NCI-H187 (cell line): ENCODE measurements at places on chromosomes 1 and 21.

DNA sequence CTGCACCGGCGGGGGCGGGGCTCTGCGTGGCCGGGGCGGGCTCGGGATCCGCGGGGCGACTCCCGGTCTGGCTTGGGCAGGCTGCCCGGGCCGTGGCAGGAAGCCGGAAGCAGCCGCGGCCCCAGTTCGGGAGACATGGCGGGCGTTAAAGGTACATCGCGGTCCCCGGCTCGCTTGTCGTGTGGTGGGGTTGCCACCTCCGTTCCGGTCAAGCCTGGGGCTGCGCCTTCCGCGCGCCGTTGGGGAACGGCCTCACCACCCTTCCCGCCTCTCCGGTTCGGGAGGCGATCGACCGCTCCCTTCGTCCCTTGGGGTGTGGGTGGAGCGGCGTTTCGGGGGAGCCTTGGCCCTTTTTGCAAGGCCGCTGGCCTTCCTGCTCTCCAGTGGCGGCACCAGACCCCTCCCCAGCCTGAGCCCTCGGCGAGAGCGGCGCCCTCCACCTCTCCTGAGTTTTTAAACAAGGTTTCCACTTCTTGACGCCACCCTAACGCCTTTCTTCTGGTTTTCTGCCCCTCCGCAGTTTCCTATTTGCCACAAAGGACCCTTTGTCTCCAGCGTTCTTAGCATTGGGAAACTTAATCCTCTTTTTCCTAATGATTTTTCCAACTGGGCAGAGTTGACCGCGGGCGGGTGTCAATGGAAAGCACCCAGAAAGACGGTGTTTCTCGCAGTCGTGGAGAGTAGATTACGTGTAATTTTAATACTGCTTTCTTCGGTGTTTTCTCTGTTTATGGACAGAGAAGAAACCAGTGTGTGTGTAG is at the start of the genes LEPR and LEPROT:
Gene LEPR, plus strand, starts transcription at position 79 of the 761 bp plus-strand sequence. CDS start 144,898 bp downstream, outside the sequence.
Gene LEPROT, plus strand, starts transcription at position 79 of the 761 bp plus-strand sequence. Its CDS starts 57 bp downstream, at position 136.
- DNase-seq, result peak; percentile 95

- DNase-seq, result no peak
Observed at GRCh38 chr1:71593523-71593922, 512.7 kb upstream of the ZRANB2 start.

DNA sequence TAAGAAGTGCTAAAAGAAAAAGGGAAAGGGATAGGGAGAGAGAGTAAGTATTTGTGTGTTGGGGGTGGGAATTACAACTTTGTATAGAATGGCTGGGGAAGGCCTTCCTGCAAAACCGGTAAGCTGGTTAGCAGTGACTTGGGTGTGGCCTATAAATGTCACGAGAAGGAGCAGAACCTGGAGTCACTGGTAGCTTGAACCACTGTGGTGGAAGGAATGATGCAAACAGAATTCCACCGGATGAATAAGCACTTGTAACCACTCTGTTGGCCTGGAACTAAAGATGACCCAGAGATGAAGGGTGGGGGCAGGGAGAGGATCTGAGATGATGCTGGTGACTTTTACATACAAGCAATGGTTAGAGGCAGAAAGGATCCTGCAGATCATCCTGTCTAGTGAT is 8.9 kb downstream of the XKR8 start:
- no peak for DNase-seq

DNA sequence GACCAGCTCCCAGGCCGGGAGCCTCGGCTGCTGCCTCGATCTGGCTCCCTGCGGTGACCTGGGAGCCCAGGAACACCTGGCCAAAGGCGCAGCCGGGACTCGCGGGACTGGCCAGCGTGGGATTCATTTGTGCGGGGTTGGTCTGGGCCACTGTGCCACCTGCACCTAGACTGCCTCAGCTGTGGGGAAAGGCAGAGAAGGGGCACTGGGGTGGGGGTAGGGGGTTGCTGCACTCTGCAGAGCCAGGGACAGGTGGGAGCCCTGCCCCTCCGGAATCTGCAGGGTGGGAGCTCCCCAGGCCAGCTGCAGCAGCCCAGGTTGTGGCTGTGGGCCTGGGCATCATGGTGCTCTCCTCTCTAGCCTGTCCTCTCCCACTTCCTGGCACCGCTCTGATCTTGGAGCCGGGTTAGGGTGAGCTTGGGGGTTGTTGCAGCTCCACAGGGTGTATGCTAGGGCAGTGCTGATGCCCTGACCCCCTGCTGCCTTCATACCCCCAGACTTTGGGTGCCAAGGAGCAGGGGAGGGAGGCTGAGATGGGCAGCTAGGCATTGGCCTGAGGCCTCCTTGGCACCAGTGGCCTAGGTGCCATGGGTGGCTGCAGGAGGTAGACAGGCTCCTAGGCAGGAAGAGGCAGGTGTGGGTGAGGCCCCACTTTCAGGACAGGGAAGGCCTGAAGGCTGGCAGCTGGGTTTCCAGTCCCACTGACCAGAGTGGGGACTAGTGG is 57.5 kb upstream of the ETV3 start:
- DNase-seq, result no peak

DNA sequence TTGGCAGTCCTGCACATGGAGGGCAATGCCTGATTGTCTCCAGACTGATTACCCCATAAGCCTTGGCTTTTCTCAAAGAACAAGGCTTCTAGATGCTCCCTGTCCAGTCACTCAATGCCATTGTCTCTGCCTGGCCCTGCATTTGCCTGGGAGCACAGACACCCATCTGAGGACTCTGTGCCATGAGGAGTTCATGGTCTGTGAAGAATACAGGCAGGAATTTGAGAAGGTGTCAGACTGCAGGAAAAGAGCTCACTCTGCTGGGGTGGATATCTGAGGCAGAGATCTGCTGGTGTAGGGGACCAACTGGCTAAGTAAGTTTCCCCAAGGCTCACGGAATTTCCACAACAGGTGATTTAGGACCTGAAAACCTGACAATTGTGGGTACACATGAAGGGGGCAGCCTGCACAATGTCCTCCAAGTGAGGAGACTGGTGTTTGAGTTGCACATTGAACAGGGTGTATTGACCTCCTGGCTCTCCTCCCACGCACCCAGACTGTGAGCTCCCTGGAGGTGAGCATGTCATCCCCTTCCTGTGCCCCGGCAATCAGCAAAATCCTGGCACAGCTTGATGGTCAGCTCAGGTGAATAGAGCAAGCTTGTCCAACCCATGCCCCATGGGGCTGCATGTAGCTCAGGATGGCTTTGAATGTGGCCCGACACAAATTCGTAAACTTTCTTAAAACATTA is 829 bp downstream of the CYP4A22 start:
- DNase-seq, result no peak

GRCh38 chr21:36705679-36706481 is 7.0 kb downstream of the SIM2 start:
- DNase-seq, result no peak

GRCh38 chr1:112676543-112676942 is 2.1 kb downstream of the MOV10 start:
- no peak for DNase-seq

DNA sequence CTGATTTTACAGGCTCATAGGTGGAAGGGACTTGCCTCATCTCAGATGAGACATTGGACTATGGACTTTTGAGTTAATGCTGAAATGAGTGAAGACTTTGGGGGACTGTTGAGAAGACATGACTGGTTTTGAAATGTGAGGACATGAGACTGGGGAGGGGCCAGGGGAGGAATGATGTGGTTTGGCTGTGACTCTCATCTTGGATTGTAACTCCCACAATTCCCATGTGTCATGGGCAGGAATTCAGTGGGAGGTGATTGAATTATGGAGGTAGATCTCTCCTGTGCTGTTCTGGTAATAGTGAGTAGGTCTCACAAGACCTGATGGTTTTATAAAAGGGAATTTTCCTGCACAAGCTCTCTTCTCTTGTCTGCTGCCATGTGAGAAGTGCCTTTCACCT is 20.8 kb downstream of the SCYL3 start:
- DNase-seq, result no peak

DNA sequence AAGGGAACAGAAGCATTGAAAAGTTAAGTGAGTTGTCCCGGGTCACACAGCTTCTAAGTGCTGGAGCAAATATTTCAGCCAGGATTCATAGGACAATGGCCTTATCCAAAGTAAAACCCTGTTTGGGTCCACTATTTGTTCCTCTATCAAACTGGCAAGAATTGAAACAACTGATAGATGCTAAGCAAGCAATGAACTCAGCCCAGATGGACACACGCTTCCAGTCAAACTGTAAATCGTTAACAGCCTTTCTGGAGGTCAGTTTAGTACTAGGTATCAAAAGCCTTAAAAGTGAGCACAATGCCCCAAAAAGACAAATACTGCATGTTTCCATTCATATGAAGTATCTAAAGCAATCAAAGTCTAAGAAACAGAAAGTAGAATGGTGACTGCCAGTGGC is 779 bp upstream of the SVBP start:
- DNase-seq, result no peak

DNA sequence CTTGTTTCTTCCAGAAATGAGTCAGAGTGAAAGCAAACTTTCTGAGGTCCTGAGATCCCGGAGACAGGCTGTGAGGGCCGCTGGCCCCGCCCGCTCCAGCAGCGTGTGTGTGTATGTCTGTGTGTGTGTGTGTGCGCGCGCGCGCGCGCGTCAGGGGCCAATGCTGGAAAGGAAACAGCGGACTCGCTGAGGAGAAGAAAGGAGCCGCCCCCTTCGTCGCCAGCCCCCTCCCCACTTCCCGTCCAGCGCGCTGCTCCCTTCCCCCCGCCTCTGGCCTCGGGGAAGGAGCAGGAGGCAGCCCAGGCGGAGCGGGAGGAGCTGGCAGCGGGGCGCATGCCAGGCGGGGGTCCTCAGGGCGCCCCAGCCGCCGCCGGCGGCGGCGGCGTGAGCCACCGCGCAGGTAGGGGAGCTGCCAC is at the start of gene DISC1:
Gene DISC1, plus strand, starts transcription at position 256 of the 416 bp plus-strand sequence. Its CDS starts 78 bp downstream, at position 334.
- DNase-seq, result no peak

- DNase-seq, result no peak
Observed at GRCh38 chr1:9845914-9846313, 22.1 kb upstream of the CLSTN1 start.

DNA sequence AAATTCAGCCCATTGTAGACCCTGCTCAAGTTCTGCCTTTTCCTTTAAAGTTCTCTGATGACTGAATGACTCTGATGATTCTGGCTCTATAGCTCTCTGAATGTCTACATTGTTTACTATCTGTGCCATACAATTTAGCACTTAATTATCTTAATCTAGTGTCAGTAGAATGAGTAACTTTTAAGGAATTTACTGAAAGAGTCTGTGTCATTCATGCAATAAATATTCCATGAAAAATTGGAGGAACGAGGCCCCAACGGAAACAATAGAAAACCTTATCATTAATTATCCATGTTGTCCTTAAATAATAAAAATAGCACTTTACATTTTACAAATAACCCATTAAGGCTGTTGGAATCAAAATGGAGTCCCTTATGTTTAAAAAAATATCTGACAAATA is 77.8 kb downstream of the SLC44A5 start:
- DNase-seq, result no peak

DNA sequence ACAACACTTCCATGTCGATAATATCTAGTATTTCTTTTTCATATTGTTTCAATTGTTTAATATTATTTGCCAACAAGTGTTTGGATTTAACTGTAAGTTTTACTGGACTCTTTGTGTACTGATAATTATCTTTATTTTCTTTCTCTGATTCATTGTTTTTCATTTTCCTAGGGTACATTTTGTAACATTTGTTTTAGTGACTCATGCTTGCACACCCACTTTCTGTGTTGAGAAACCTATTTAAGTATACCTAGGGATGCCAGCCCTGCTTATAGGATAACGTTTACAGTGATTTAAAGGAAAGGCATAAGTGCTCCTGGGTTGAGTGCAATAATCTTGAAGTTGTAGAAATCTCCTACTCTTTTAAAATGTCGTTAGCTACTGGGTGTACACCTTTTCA is 1386.0 kb upstream of the ADGRL4 start:
- DNase-seq, result no peak

DNA sequence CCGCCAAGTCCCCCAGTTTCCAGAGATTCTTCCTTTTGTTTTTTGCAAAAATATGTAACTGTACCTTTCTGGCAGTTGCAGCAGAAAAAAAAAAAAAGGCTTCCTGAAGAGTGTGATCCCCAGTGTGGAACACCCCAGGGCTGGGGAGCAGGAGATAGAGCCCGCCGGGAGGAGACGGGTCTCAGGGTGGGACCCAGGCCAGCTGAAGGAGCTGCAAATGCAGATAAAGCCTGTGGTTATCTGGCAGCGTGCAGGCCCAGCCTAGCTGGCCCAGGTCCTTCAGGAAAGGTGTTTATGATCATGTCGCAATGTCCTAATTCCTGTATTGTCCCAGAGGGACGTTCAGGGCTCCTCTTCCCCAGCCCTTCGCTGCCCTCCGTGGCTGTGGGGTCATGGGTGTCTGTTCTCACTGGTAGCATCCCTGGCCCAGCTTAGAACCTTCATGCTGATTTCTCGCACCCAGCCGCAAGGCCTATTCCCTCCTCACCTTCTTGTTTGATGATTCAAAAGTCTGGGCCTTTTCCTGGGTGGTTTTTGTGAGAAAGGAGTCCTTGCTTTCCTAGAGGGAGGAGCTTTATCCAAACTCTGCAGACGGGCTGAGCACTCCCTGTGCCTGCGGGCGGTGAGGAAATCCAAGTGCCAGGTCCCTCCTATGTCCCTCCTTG is 26.2 kb downstream of the RNF187 start:
- DNase-seq, result no peak

GRCh38 chr1:84504580-84505492 is 1.4 kb upstream of the SPATA1 start:
- no peak for DNase-seq

GRCh38 chr1:111631502-111631901 is 11.9 kb downstream of the RAP1A start:
- no peak for DNase-seq

- DNase-seq, result no peak
Observed at GRCh38 chr1:234893725-234894630, 234.7 kb downstream of the TOMM20 start.

DNA sequence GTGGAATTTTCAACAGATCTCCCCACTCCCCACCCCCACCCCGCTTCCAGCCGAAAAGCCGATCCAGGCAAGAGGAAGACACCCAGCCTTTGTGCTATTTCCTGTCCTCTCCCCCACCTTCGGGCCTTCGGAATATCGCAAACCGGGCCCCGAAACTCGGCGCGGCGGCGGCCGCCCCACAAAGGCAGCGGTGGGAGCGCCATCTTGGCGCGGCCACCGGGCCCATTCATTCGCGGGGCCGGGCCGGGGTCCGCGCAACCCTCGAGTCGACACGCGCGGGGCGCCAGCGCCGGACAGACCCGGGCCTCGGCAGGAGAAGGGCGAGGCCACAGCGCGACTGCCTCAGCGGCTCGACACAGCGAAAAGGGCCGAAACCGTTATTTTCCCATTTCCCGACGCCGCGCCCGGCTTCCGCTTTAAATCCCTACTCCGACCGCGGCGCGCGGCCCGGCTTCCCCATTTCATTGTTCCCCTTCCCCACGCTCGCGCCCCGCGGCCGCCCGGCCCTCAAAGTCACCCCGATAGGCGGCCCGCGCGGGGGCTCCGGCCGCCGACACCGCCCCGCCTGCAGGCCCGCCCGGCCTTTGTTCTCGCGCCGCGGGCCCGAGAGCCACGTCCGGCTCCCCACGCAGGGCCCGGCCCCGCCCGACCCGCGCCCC is 911 bp downstream of the GNB1 start:
- DNase-seq, result no peak
